ENCODE measurements at places on chromosomes 3 and 15.

GRCh38 chr3:141928631-141929270 lies 52.3 kb downstream of the ATP1B3 start:
- DNase-seq, result no peak

DNA sequence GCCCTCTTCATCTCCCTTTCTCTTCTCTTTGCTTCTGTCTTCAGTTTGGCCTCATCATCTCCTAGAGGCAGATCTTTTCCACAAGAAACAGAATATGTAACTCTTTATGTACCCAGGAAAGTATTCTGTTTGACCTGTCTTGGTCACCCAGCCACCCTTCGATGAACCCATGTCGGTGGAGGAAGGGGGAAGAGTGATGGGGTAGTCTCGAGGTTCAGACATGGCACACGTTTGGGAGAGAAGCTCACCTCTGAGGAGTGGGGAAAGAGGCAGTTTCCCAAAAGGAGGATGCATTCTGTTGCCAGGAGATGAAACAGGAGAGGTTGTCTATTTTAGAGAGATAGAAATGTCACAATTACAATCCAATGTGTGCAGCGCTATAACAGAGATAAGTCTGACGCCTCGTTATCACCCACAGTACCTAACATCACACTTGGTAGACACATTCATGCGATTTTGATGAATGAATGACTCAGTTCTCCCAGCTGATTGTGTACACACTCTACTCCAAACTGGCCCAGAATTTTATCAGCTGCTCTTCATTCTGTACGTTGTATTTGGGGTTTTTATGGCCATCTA lies 722 bp upstream of the CCDC50 start:
- no peak for DNase-seq

DNA sequence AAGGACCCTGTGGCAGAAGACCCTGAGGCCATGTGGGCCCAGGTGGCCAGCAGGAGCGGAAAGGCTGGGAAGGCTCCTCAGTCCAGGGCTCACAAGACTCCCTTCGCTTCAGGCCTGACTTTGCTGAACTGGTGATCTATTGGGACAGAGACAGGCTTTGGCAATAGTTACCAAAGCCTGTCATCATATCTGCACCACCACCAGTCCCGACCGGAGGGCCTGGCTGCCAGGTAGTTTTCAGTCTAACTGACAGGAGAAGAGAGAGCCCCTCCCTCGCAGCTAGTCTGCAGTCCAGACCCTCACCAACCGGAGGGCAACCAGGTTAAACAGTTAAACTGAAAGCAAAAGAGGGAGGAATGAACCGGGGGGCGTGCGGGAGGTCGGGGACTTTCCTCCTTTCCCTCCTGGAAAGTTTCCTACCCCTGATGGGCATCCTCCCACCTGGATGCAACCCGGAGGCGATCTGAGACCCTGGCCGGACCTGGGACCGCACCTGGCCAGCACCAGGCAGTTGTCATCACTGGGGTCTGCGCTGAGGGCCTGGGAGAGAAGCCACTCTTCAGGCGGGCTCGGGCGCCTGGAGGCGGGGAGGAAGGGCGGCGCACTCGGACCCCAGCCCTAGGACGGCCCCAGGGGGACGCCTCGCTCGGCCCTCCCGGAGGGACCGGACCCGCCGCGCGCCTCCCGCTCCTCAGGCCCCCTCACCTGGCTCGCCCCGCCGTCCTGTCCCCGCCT lies 435 bp downstream of the RAB27A start:
- no peak for DNase-seq

DNA sequence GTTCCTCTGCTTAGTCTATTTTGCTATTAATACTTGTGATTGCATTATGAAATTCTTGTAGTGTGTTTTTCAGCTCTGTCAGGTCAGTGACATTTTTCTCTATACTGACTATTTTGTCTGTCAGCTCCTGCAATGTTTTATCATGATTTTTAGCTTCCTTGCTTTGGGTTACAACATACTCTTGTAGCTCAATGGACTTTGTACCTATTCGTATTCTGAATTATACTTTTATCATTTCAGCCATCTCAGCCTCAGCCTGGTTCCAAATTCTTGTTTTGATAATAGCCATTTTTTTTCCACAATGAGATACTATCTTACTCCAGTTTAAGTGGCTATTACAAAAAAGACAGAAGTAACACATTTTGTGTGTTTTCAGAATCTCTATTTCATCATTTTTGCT lies 204.2 kb upstream of the ONECUT1 start:
- DNase-seq, result no peak

GRCh38 chr15:40328751-40329150 lies 5.3 kb downstream of the INAFM2 start:
- DNase-seq, result no peak

DNA sequence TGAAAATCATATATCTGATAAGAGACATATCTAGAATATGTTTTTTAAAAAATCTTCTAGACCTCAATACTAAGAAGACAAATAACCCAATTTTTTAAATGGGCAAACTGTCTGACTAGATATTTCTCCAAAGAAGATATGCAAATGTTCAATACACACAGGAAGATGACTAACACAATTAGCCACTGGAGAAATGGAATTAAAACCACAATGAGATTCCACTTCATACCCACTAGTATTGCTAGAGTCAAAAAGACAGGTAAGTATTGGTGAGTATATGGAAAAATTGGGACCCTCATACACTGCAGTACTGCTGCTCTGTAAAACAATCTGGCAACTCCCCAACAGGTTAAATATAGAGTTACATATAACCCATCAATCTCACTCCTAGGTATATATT lies 33.1 kb upstream of the TOPAZ1 start:
- DNase-seq, result no peak

DNA sequence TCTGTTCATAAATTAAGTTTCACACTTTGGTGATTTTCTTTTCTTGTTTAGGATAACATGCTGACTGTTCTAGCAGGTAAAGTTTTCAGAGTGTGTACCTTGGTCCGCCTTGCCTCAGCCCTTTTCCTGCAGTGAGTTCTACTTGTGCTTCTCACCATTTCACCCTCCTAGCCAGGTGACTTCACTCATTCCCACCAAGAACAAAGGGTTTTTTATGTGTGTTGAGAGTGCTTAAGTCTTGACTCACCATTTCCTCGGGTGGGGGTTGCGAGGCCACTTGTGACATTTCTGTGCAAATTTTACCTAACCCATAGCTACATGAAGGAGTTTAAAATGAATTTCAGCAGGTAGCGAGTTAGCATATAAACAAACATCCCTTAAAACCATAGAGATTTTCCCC lies 81.4 kb downstream of the C3orf38 start:
- DNase-seq, result peak; percentile 23

DNA sequence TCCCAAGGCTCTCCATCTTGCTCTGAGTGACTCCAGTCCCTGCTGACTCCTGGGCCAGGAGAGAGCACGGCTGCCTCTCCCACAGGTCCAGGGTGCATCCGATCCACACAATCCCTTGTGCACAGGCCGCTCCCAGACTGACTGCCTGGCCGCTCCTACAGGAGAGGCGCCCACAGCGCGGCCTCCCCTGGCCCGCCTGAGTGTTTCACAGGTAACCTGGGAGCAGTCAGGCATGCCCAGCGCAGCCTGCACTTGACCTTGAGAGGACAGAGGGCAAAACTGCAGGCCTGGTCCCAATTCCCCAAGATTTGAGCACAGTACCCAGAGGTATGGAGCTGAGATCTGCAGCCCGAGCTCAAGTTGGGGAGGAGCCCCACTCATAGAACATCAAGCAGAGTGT lies 490.2 kb downstream of the CNTN6 start:
- no peak for DNase-seq

- DNase-seq, result peak; percentile 11
Measured at GRCh38 chr3:130963878-130964277, 62.7 kb downstream of the ASTE1 start.

GRCh38 chr3:17481116-17481515 lies 261.3 kb downstream of the TBC1D5 start:
- no peak for DNase-seq

DNA sequence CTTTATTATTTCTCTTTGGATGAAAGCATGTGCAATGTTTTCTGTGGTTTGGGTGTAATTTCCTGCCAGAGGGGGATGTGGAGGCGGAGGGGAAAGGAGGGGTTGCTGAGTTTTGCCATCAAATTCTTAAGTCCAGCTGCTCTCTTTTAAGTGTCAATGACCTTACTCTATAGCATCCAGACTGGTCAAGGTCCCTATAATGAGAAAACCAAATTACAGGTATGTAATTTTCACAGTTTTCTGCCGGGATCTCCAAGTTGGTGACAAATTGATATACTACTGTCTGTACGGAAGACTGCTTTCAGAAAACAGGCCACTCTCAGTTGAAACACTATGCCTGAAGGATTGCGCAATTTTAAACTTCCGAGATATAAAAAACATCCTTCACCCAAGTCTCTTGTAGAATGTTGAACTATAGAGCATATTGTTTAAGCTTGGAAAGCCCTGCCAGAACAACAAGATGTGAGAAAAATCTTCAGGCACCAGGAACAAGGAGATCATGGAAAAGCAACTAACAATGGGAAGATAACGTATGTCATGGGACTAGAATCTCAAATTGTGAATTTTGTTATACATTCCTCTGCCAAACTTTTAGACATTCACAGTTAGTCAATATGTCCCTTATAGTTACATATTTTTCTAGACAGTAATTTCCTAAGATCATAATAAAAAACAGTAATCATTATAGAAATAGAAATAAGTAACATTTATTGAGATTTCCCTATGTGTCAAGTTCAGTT lies 300.7 kb upstream of the SATB1 start:
- no peak for DNase-seq

DNA sequence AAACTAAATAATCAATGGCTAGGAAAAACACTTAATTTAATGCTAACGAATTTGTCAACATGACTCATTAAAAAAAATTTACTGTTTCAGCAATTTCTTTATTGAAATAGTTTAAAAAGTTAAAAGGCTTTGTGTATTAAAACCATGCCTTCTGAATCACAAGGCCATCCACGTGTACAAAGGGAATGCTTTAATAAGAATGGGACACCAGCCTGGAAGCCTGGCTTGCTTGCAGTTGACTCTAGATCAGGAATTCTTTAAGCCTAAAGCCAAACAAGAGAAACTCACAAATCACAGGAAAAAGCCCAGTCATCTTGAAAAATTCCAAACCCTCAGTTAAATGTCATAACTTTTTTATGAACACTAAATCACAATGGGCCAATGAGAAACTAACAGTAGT lies 137.6 kb downstream of the PEAK1 start:
- DNase-seq, result peak; percentile 48

DNA sequence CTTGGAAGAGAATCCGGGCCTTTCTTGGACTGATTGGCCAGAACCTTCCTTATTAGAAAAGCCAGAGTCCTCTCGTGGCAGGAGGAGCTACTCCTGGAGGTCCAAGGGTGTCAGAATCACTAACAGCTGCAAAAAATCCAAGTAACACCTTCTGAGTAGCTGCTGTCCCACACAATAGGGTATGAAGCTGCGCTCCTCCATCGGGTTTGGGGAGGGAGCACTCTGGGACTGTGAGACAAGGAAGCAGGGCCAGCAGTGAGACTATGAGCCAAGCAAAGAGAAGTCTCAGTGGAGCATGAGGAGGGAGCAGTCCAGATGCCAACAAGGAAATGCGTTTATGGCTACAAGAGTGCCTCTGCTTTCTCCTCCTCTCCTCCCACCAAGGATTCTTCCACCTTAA lies 21.7 kb downstream of the SEMA3G start:
- DNase-seq, result no peak

GRCh38 chr3:129971351-129972052 lies 3.0 kb upstream of the TRH start:
- DNase-seq, result peak; percentile 27
